ENCODE measurements at places on chromosomes 3 and 15.
A peak's percentile ranks its signal among the peaks of the same experiment; 100 is the strongest.

- DNase-seq, result no peak
Measured at GRCh38 chr3:111238885-111239284, 167.3 kb downstream of the NECTIN3 start.

- no peak for DNase-seq
Measured at GRCh38 chr3:74445541-74445940, 168.9 kb downstream of the CNTN3 start.

DNA sequence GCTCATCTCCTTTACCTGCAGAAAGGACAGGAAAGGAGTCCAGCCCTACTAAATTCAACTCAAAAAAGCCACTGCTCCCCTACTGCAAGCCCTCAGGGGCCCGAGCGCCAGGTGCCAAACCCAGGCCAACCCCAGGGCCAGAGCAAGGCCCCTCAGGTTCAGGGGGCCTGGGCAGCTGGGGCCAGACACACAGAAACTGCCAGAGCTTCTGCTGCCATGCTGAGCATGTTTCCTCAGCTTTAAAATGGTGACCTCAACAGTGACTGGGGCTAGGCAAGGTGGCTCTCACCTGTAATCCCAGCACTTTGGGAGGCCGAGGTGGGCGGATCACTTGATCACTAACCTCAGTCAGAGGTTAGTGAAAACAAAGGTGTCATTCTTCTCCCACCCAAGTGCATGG is 38.8 kb downstream of the KLHL25 start:
- no peak for DNase-seq

GRCh38 chr3:19154693-19155250 is 6.5 kb downstream of the KCNH8 start:
- DNase-seq, result no peak

DNA sequence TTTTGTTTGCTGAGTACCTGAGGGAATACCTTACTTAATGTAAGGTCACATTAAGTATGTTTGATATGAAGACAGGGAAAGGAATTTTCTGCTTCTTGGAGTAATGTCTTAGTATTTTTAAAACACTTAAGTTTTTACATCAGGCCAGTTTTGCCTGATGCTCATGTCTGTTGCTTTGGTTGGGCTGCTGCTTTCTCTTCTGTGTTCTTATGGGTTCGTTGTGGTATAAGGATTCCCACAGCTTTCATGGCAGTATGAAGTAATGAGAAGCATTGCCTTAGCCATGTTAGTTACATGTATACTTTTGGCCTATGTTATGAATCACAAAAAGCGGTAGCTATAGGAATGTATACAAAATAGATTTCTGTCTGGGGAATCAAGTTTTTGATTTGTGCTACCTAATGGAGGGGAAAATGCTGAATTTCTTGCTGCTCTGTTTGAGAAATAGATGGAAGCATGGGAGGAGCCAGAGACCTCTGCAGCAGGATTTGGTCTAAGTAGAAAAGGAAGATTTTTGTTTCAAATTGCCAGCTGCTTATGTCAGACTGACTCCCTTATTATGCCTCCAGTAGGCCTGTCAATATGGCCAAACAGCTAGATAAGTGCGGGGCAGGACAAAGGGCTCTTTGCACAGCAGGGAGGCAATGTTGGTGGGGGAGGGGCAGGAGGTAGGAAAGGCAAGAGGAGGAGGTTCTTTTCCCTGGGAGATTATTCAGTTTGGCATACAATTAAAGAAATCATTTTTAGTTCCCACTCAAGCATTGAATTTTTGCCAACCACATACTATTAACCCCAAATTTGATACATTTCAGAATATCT is 5.2 kb downstream of the SETD5 start:
- DNase-seq, result peak; percentile 88

- DNase-seq, result no peak
Measured at GRCh38 chr15:79562403-79562815, 130.3 kb downstream of the MINAR1 start.
